ENCODE measurements at places on chromosomes 13 and 19. TPM values are rescaled to one million over a fixed set of nuclear protein-coding genes. Genes with fewer than 3 reads are reported as not detected.

KLF1 gene
- total RNA-seq = 0.39 TPM

ANKRD24 gene
- 1.6 TPM for total RNA-seq

ZNF99 gene
- not detected for total RNA-seq

CRYL1 gene
- total RNA-seq = 5.2 TPM

PNMA8B gene
- 0.26 TPM for total RNA-seq

IPO5 gene
- total RNA-seq = 270 TPM

ZNF415 gene
- 1.5 TPM for total RNA-seq

- no peak for DNase-seq
Measured at GRCh38 chr19:45446944-45447343, 20.9 kb upstream of the FOSB start.

DNA sequence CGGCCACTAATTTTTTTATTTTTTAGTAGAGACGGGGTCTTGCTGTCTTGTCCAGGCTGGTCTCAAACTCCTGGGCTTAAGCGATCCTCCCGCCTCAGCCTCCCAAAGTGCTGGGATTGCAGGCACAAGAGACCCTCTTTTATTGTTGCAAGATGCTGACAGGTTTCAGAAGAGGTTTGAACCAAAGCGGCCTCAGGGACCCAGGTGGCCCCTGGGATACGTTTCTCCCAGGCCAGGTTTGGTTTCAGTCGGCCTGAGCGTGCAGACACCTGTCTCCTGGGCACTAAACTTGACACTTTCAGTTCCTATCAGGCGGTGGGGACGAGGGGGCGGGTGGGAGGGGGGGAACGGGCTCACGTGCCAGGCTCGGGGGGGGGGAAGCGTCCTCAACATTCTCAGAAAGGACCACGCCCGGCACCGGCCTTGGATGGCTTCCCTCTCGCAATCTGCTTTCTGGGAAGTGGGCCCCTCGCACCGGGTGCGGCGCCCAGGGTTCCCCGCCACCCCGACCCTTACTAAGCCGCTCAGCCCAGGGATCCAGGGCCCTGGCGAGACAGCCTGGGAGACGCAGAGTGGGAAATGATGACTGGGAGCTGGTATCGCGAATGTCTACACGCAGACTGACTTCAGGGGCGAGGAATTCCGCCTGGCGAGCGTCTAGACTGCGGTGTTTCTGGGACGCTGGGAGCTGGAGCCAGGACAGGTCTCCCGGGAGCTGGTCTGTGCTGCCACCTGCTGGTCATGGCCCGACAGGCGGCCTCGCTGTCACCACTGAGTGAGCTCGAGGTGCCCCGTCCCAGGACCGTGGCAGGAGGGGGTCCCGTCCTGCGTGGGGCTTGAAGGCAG, 91.6 kb downstream of the GNG7 start:
- DNase-seq = peak; percentile 86

DNA sequence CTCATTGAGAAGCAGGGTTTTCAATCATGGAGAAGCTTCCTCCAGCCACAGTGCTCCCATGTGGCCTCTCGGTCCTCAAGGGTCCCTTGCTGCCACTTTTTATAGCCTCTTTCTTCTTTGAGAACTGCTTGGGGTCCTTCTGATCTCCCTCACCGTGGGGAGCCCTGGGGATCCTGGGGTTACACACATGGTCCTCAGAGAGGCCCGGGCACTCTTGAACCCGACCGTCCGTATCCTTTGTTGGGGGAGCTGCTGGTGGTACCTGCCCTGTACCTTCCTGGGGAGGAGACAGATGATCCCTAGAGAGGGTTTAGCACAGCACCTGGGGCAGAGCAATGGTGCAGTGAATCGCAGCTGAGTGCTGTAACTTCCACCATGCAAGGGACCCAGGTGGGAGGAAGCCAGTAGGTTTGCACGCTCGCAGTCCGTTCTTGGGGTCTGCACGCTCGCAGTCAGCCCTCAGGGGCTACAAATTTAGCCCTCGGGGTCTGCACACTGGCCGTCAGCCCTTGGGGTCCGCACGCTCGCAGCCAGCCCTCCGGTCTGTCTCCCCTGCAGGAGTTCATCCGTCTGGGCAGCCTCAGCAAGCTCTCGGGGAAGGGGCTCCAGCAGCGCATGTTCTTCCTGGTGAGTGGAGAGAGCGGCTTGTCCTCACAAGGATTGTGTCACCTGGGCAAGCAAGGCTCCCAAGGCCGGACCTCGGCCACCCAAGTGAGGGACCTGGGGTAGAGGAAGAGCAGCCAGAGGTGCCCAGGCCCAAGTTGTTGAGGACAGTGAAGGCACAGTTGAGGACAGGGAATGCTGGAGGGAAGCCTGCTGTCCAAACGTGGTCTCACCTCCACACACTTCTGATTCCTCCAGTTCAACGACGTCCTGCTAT, 138.4 kb downstream of the STK24 start:
- no peak for DNase-seq

GRCh38 chr13:54029720-54030119, 1001.1 kb downstream of the OLFM4 start:
- DNase-seq = no peak

GRCh38 chr19:3968556-3969434, 2.1 kb downstream of the DAPK3 start:
- no peak for DNase-seq

DNA sequence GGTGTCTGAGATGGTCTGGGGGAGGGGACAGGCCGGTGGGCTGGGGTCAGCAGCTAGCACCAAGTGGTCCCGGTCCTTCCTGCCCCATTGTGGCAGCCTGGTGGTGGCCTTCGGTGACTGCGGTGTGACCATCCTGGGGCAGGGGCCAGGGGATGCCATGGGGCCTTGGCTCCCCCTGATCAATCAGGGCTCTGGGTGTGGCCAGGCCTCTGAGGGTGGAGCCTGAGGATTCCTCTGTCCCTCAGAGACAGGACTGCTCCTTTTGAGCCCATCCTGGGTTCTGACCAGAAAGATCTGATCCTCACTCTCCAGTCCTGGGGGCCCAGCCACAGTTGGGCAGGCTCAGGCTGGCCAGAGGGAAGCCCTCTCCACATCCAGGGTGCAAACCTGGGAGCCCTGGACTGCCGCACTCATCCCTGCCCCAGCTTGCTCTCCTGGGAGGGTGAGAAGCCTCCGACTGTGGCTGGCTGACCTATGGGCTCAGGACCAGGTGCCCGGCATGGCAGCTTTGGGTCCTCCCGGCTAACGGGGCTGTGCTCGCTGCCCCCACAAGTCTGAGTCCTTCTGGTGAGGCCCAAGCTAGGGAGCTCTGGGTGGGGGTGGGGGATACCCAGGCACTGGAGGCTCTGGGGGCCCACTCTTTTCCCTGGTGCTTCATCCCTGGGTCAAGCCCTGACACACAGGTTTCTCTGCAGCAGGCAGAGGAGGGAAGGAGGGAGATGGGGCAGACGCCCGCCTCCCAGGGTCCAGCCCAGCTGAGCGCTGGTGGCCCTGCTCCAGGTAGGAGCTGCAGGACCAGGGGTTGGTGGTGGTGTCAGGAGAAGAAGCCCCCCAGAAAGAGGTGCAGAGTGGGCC, 59.5 kb downstream of the IER2 start:
- DNase-seq = no peak

DNA sequence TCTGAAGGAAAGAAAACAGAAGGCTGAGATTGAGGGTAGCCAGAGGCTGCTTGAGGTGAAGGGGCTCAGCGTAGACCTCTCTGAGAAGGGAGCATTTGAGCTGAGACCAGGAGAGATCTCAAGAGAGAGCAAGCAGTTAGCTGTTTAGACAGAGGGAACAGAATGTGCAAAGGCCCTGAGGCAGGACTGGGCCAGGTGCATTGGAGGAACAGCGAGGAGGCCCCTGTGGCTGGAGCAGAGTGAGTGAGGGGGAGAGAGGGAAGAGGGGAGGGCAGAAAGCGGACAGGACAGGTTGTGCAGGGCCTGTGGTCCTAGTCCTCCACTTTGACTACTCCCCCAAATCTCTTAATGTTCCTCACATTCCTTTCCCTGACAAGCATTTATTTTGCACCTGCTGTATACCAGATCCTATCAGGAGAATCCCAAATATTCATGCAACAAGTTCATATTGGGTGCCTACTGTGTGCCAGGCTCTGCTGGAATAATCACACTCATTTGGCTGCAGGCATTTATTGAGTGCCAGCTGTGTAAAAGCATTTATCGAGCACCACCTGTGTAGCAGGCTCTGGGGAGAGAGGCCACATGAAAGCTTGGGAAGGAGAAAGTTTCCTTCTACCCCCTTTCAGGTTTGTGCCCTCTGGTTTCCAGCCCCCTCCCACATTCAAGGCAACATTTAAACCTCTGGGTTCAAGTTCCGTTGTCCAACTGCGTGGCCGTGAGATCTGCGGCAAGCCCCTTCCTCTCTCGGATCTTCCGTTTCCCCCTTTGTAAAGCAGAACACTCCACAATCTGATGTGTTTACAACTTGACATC, 36.5 kb downstream of the NFIC start:
- DNase-seq = no peak

DNA sequence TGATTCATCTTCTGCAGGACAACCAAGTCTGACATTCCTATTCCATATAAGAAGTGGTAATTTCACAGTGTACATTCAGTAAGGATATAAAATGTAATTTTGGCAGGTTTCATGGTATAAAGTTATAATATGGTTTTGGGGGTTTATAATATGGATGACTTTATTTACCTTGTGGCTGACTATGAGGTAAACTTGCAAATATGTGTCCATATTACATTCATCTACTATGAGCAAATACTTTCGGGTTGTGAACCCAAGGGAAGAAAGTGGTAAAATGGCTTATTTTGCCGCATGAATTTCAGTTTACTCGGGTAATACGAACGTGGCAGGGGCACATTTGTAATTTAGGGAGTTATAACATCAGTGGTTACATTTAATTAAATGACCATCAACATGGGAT, 86.7 kb upstream of the TNFSF11 start:
- DNase-seq = no peak

DNA sequence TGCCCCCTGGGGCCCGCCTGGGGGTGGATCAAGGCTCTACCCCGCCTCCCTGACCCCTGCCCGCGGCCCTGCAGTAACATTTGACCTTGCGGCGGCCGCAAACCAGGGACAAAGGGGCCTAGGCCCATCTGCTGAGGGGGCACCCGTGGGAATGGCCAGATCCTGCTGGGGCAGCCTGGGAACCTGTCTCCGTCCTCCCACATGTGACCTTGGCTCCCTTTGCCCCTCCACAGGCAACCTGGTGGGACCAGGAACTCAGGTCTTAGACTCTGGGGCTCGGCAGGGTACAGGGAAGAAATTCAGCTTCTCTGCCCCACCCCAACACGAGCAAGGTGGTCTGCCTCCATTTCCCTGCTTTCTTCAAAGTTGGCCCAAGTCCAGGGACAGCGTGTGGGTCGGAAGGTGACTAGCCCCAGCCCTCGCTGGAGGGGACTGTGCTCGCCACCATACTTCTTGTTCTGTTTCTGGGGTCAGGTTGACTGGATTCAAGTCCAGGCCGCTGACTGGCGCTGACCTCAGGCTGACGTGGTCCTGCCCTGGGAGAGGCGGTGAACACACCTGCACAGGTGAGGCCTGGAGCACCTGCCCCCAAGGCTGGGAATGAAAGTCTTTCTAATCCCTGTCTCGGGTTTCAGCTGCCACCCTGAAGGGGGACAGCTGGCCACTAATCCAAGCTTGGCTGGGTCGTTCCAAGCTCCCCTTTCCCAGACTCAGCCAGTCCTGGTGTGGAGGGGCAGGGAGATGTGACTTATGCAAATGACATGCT, 2.5 kb upstream of the NR2F6 start:
- DNase-seq = no peak
